AG04450 (cell line): ENCODE measurements at places on chromosomes 2 and 18.

DNA sequence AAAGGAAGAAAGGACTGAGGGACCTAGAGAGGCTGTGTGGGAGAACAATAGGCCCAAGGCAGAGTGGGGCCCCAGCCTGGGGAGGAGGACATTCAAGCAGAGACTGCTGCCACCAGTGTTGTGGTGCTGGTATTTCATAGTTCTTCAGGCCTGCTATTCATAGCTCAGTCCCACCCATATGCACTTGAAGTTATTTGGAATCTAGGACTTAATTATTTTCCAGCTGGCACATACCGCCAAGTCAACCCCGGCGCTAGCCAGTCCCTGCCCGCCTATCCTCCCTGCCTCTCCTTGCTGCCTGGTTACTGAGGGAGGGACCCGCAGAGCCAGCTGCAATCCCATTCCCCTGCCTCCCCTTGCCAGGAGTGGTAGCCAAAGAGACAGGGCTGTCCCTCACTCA, 141.2 kb downstream of the CABLES1 start:
- DNase-seq, result no peak

- no peak for DNase-seq
These were observed 49.0 kb upstream of the PAIP2B start for GRCh38 chr2:71275939-71276310.

DNA sequence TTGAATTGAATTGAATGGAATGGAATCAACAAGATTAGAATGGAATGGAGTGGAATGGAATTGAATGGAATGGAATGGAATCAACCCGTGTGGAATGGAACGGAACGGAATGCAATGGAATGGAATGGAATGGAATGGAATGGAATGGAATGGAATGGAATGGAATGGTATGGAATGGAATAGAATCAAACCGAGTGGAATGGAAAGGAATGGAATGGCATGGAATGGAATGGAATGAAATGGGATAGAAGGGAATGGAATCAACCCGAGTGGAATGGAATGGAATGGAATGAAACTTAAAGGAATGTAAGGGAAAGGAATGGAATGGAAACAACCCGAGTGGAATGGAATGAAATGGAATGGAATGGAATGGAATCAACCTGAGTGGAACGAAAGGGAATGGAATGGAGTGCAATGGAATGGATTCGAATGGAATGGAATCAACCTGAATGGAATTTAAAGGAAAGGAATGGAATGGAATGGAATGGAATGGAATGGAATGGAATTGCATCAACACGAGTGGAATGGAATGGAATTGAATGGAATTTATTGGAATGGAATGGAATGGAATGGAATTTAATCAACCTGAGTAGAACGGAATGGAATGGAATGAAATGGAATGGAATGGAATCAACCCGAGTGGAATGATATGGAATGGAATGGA, 1146.6 kb downstream of the RPIA start:
- DNase-seq, result no peak

DNA sequence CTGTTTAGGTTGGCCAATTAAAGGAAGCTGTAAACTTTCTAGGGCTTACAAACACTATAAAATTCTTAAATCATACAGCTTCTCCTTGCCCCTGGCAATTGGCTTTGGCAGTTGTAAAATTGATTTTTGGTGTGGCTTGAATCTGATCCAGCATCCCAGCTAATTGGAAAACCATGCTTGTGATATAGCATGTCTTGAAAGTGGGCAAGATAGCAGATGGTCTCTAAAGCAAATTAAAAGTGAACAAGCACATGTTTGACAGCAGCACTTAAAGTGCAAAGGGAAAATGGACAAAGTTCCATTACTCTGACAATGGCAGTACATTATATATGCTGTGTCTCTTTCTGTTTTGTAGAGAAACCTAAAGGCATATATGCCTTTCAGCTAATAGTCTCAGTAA, 302.9 kb upstream of the NXPH2 start:
- DNase-seq, result no peak

- no peak for DNase-seq
These were observed 125.5 kb downstream of the MC4R start for GRCh38 chr18:60247103-60247502.

DNA sequence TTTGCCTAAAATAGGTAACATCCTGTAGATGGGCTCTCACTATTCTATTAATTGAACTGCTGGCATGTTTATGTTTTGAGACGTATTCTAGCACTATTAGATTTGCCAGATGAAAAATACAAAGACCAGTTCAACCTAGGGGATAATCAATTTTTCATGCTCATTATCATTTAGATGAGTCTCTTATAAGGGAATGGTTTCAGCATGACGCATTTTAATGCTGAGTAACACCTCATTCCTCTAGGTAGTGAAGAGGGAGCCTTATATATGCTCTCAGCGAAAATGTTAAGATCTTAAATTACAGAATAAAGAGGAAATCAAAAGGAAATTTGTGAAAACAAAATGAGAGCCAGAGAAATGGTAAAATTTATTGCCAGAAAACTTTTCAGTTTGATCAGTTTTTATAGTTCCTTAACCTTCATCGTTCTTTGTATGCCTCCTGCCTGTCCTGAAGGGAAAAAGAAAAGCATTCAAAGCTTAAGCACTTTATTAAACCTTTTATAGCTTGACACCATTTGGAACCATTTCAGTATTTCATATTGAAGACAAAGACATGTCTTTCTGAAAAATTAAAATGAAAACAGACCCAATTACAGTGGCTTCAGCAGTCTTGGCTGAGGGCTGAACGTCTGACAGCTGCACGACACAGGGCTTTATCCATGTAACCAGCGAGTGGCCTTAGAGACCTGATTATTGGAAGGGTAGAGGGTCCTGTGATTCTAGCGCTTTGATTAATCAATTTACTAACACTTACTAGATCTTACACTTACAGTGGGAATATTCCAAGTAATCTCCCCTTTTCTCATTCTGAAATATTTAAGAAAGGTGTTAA, 112.8 kb downstream of the ADCYAP1 start:
- no peak for DNase-seq
